Renal cortical epithelial cell (primary cell): ENCODE measurements at places on chromosomes 2 and 18. TPM values are rescaled to one million over a fixed set of nuclear protein-coding genes. Genes with fewer than 3 reads are reported as not detected.

Gene AGAP1
- 10.2 and 17.6 TPM in 2 replicates for total RNA-seq

Gene VWC2L
- total RNA-seq: 0.15 TPM in 1 of 2 replicates, not detected in the other

Gene CASP10
- total RNA-seq: 10.6 and 24.1 TPM in 2 replicates

Gene IL36B
- not detected in 2 replicates for total RNA-seq

Gene LBH
- total RNA-seq: 22.7 and 47.9 TPM in 2 replicates

DNA sequence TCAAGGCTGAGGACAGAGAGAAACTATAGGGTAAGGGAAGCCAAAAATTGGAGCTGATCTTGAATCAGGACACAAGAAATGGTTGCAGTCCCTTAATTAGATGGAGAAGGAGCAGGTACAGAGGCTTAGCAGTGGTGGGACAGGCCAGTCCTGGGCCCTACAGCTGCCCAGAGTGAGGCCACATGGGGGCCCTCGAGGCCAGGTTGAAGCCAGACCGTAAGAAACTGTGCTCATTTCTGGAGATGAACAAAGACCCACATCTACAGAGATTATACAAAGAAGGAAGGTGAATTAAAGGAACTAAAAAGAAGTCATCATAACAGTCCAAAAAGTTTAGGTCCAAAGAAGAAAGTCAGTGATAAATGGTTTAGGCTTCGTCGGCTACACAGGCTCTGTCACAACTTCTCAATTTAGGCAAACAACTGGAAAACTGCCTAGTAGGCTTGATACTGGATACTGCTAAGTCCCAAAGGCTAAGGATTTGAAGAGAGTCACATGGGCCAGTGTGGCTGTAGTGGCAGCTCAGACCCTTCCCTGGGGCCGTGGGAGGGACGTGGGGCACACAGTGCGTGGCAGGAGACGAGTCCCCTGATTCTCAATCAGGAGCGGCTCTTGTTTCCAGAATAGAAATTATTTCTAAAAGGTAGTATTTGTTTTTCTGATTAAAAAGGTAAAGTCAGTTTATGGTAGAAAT lies 50.4 kb upstream of the CNGA3 start:
- no peak for DNase-seq

DNA sequence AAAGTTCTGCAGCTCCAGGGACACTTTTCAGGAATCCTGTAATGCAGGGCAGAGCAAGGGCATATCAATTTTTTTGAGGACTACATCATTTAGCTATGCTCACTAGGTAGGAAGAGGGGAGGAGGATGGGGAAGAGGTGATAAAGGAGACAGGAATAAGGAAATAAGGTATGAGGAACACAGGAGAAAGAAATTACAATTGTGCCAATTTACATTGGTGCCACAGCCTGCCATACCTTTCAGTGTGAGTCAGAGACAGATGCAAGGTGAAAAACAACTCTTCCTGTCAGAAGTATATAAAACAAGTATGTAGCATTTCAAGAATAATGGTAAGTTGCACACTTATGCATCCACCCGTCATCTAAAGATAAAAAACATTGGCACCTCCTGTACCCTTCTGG lies 5.4 kb upstream of the MRPS9 start:
- DNase-seq: peak; percentile 12

- no peak for DNase-seq
Measured at GRCh38 chr2:215724146-215724545, 288.3 kb upstream of the FN1 start.

DNA sequence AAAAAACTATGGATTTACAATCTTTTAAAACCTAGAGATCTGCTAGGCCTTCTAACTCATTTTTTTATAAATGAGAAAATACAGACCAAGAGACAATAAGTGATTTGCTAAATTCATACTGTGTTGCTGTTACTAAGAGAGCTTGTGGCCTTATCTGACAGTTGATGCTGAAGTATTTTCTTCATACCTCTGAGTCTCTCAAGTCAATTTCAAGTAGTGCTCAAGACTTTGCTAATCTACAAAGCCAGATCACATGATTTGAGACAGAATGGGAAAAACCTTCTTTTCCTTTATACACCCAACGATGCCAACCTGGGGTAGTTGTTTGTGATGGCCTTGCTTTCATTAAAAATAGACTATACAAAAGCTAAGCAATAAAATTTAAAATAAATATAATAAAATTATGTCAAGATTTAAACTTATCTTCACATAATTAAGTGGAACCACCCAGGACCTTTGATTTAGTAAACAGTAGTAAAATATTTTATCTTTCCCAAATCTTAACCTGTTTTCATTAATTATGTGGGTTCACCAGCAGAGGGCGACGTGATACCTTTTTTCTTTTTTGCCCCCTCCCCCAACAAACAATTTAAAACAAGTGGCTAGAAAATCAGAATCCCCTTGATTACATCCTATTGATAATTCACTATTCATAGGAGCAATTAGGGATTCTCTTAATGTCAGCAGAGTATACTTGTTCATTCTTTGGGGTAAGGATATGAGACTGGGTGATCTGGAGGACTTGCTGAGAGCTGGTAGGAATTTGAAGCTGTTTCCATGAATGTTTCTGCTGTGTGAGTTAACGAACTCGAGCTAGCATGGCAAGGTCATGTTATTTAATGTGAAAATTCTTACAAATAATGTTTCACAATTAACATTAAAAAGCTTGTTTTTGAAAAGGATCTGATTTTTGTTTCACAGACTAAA lies 49.6 kb upstream of the SLC5A7 start:
- DNase-seq: peak; percentile 6
